ENCODE measurements at places on chromosomes 16 and 17.

GRCh38 chr16:78137782-78138616, 38.5 kb downstream of the WWOX start:
- no peak for DNase-seq

GRCh38 chr16:4182581-4183236, 59.2 kb downstream of the SRL start:
- DNase-seq: no peak

- no peak for DNase-seq
Measured at GRCh38 chr17:9086577-9086976, 65.3 kb downstream of the NTN1 start.

GRCh38 chr16:3872216-3872895, 8.2 kb downstream of the CREBBP start:
- DNase-seq: no peak

- DNase-seq: no peak
Measured at GRCh38 chr17:44541884-44542581, 15.3 kb upstream of the FZD2 start.

DNA sequence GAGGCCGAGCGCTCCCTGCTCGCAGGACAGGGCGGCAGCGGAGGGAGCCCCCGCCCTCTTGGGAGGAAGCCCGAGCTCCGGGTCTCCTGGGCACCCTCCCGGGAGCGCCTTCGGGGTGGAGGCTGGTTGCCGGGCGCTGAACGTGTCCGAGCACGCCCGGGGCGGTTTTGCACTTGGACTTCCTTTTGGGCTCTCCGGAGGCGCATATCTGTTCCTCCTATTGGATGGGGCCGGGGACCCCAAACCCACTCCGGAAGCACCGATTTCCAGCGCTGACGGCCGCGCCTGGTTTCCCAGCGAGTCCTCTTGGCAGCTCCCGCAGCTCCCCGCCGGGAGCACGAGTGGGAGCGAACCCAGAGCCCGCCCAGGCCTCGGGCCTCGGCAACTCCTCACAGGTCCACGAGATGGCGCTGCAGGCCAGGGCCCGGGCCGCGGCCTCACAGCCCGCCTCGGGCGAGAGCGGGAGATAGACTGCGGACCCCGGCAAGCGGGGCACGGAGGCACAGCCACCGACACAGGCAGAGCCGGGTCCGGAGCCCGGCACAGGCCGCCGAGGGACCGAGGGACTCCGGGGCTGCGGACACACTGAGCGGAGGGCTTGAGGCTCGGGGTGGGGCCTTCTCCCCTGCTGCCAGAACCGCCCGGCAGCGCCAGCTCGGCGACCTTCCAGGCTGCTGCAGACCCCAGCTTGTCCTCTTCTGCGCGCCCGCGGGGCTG, 12.7 kb downstream of the TBX2 start:
- DNase-seq: peak; percentile 54

- DNase-seq: no peak
Measured at GRCh38 chr17:40265337-40265736, 22.3 kb upstream of the CDC6 start.

- DNase-seq: no peak
Measured at GRCh38 chr17:82321947-82322466, 4.6 kb upstream of the CD7 start.

- no peak for DNase-seq
Measured at GRCh38 chr16:4452674-4453073, 21.8 kb downstream of the NMRAL1 start.

DNA sequence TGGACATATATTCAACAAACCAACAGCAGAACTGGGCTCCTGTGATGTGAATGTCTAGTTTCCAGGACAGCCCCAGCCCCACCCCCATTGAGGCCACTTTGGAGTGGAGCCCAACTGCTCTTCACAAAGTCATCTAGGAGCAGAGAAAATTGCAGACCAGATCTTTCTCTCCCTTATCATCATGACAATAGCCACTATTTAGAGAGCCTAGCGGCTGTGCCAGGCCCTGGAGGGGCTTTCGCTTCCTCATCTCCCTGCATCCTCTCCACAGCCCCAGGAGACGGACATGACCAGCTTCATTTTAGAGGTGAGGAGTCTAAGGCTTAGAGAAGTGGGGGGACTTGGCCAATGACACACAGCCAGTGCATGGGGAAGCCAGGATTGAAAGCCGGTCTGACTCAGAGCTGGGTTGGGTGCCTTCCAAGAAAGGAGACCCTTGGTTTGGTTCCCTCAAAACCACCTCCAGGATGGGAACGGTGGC, 1.4 kb downstream of the PRSS8 start:
- no peak for DNase-seq
